ENCODE measurements at places on chromosomes 2 and 18. TPM values are rescaled to one million over a fixed set of nuclear protein-coding genes. Genes with fewer than 3 reads are reported as not detected.
A peak's percentile ranks its signal among the peaks of the same experiment; 100 is the strongest.

DNAH6 gene
- 0.09 TPM for total RNA-seq

SOWAHC gene
- 1.7 TPM for total RNA-seq

DCC gene
- total RNA-seq, result not detected

LRRC30 gene
- total RNA-seq, result not detected

ACMSD gene
- total RNA-seq, result not detected

HOXD8 gene
- total RNA-seq, result not detected

MALL gene
- total RNA-seq, result 2.3 TPM

ALPP gene
- total RNA-seq, result not detected

KIAA2012 gene
- not detected for total RNA-seq

PGAP1 gene
- total RNA-seq, result 31.4 TPM

RAB17 gene
- total RNA-seq, result not detected

TMEM182 gene
- 4.1 TPM for total RNA-seq

NLRC4 gene
- total RNA-seq, result 0.16 TPM

MEP1B gene
- not detected for total RNA-seq

GRCh38 chr18:2050702-2051201 is 520.6 kb downstream of the METTL4 start:
- DNase-seq, result no peak

DNA sequence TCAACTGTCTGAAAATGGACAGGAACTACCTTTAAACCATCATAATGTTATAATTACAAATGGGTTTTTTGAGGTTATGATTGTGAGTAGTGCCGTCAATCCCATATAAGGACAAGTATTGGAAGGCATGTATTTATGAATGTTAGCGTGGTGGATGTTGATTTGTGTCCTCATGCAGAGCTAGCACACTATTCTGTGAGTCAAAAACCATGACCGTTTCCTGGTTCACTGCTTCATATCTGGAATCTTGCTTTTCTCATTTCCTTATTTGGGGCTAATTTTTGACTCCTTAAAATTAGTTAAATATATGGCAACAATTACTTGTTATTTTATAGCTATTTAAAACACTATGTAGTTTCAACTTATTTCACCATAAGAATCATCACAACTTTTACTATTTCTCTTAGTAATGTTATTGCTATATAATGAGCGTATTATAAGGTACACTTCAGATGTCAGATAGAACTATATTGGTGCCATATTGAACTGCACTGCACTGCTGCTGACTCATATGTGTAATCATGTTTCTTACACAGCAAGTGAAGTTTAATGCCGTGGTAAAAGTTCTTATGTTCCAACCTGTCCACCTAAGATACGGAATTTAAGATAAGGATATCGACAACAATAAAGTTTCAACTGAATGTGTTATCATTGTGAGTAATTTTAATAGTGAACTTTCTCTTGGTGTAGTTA is 192.8 kb downstream of the PTGR3 start:
- no peak for DNase-seq

GRCh38 chr2:134671513-134671912 is 47.3 kb downstream of the TMEM163 start:
- DNase-seq, result no peak

DNA sequence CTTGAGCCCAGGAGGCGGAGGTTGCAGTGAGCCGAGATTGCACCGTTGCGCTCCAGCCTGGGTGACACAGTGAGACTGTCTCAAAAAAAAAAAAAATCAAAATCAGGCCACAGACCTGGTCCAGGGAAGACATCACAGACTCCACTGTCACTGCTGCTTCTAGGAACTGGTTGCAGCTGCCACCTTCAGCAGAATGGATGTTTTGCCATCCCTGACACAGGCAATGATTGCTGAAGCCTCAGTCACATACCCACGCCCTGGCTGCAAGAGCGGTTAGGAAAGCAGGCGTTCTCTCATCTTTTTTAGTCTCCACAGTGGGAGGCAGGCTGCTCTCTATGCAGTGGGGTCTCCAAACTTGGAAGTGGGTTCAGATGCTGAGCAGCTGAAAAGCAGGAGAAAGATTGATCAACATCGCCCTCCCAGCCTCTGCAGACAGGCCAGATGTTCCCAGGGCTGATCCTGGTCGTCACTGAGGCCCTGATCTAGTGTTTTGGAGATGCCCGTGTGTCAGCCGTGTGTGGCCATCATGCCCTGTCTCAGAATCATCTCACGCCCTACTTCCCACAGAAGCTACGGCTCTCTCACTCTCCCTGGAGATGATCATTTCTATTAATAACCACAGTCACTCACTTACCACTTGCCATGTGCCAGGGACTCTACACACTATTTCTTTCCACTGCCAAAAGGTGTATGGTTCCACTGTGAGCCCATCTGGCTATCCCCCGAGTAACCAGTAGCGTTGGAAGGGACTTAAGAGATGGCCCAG is 91.8 kb downstream of the PLB1 start:
- DNase-seq, result no peak

GRCh38 chr2:202780514-202781021 is 91.0 kb downstream of the ICA1L start:
- DNase-seq, result no peak

DNA sequence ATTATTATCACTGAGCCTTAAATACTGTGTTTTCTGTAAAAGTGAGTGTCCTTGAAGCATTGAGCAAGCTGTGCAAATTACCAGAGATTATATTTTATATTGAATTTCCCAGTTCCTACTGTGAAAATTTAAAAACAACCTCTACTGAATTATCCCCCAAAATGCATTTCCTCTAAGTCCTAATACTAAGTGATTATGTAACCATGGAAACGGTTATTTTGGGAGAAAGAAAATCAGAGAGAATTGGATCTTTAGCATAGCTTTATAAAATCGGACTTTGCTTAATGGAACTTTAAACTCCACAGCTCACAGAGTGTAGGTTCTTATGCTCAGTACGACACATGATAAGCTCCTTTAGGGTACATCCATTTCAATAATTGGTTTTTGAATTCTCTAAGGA is 19.3 kb upstream of the CHMP1B start:
- DNase-seq, result no peak

- DNase-seq, result no peak
These were observed 49.2 kb upstream of the UGP2 start for GRCh38 chr2:63792530-63792929.

DNA sequence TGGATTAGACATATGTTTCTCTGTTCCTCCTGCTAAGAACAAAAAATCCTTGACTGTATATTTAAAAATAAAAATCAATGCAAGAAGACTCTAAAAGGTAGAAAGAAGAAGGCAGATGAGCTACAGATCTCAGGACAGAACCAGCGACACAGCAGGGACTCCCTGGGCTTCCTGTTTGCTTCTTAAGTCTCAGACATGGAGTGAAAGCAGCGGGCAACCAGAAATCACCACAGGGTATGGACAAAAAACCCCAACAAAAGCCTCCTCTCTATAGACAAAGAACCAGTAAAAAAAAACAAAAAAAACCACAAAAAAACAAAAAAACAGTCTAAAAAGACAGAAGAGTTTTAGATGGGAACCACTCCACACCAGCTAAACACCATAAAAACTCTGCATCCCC is 971.0 kb upstream of the GYPC start:
- DNase-seq, result no peak

- no peak for DNase-seq
These were observed 135.6 kb downstream of the ARHGAP15 start for GRCh38 chr2:143264851-143265250.

DNA sequence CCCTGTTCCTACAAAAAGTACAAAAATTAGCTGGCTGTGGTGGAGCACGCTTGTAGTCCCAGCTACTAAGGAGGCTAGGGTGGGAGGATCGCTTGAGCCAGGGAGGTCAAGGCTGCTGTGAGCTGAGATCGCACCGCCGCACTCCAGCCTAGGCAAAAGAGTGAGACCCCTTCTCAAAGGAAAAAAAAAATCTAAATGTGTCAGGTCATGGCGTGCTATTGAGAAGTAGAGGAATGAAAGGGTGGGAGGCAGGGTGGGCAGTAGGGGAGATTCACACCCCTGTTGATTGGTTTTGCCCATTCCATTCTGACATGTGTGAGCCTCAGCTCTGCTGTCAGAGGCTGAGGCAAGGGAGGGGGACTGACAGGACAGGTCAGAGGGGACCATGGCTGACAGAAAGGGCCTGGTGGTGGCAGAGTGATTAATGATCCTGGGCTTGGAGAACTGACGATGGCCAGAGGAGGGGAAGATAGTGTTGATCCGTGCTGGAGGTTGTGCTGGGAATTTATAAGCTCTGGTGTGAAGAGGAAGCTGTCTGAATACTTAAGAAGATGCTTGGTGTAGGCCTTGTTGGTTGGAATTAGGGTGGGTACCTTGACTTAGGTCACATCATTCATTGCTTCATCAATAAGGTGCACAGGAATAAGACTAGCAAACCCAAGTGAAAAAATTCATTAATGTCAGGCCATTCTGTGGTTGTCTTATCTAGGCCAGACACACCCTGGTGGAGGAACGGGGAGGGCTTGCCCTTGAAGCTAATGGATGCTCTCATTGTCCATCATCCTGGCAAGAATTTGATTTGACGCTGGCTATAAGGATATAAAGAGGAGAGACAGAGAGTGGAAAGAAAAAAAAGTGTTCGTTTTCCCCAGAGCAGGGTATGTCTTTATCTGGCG is 19.1 kb upstream of the SMARCAL1 start:
- no peak for DNase-seq

DNA sequence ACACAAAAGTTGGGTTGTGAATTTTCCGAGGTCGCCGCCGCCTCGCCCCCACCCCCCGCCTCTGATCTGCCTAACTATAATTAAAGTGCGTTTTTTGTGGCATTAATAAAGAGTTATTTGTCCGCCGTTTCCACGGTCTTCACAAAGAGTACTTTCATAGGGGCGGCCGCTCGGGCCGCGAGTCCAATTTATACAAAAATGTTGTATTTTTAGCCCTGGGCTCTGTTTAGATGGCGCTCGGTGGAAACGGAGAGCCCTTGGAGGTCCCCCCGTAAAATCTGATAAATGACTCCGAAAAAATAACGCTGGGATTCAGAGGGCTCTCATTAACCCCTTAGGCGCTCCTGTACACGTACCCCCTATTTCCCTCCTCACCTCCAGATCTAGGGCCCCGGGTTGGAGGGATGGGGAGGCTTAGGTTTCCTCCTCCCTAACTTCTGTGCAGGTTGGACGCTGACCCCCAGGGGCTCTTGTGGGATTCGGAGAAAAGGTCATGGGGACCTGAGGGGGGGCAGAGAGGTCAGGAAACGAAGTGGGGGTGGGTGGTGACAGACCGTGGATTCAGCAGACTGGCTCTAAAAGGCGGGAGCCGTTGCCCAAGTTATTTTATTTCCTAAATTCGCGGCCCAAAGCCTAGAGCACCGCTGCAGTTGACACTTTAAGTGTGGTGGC is 1.9 kb downstream of the CYP26B1 start:
- DNase-seq, result no peak

- no peak for DNase-seq
These were observed 2.9 kb downstream of the AGPS start for GRCh38 chr2:177395351-177396065.

DNA sequence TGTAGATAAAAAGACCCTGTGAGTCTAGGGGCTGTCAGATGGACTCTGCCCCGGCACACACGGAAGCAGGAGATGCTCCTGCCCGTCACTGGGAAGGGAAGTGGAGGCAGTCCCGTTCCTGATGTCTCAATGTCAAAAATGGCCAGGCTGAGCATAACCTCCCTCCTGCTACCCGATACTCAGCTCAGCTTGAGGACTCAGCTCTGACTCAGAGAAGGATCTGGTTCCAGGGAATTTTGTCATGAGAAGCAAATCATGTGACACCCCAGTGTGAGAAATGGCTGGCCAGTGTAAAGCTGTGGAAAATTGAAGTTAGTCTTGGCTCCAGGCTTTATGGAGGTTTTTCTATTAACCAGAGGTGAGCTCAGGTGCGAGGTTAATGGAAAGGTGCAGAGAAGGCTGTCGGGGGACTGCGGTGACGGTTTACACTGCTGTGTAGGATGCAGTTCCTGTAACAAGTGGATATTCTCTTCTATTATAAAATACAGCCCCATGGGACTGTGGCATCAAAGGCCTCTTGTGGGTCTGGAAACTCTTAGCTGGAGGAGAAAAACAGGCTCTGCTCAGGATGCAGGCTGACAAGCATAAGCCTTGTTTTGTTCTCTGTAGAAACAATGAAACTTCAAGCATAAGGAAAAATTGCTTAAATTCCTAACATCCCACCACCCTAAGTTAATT is 24.7 kb upstream of the AGAP1 start:
- no peak for DNase-seq

- DNase-seq, result no peak
These were observed 100.8 kb downstream of the GALNT1 start for GRCh38 chr18:35682281-35682867.

- no peak for DNase-seq
These were observed 84.3 kb upstream of the LTBP1 start for GRCh38 chr2:32862269-32863055.

DNA sequence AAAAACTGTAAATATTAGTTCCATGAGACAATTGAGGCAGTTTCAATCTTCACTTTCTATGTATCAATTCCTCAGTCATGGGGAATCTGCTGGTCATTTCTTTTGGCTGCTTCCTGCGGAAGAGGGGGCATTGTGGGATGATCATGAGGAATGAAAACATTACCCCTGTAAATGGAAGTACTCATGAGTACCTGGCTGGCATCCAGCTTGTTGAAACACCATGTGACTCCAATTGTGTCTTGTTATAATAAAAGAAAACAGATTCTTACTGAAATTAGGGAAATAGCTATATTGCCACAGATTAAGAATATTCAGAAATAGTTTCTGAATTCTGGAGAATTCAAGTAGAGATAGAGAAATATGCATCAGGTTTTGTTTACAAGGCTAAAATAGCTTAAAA is 41.6 kb upstream of the GPR39 start:
- no peak for DNase-seq

- DNase-seq, result no peak
These were observed 139.3 kb downstream of the PLCL1 start for GRCh38 chr2:197943731-197944130.

DNA sequence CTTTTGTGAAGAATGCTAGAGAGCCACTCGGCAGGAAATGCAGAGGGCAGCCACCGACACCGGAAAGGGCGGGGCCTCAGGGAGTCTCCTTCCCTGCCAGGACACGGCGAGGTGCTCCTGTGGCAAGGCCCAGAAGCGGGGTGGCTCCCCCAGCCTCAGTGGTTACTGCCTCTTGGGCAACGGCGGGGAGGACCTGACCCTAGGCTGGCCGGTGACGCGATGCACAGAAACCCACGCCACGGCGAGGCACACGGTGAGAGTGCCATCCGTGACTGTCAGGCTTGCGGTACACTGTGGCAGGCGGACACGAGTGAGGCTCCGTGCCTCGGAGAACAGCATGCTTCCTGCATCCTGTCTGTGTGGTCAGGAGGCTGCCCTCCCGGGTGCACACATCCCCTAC is 47.8 kb downstream of the ZAP70 start:
- peak; percentile 50 for DNase-seq

GRCh38 chr2:63538390-63538789 is 49.9 kb downstream of the WDPCP start:
- DNase-seq, result no peak

DNA sequence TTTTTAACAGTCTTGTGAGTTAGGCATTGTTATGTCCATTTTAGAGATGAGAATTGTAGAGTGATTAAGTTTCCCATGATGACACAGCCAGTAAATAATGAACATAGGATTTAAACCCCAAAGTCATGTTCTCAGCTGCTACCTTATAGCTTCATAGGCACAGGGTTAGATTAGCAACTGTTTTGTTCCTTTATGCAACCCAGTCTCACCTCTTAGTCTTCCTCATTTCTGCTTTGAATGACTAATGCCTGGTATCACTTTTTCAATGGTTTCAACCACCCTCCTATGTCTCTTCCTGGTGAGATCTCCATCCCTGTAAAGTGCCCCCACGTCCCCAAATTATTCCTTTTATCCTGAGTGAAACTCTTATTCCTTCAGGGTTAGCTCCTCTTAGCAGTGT is 44.3 kb downstream of the MFSD6 start:
- DNase-seq, result no peak
